ENCODE measurements at places on chromosomes 3 and 15.
A peak's percentile ranks its signal among the peaks of the same experiment; 100 is the strongest.

DNA sequence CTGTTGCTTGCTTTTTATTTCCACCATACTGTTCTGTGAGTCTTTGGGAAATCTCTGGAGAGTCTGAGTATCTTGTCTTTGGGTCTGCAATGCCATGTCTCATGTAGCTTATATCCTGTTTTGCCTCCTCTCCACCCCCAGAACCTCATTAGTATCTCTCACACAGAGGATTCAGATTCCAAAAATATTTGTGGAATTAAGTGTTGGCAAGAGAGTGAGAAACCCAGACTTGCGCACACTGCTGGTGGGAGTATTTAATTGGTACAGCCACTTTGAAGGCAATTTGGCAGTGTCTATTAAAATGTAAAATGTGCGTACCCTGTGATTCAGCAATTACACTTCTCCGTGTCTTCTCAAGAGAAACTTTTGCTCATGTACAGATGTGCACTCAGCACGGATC is 68.6 kb downstream of the ZNF621 start:
- no peak for DNase-seq

DNA sequence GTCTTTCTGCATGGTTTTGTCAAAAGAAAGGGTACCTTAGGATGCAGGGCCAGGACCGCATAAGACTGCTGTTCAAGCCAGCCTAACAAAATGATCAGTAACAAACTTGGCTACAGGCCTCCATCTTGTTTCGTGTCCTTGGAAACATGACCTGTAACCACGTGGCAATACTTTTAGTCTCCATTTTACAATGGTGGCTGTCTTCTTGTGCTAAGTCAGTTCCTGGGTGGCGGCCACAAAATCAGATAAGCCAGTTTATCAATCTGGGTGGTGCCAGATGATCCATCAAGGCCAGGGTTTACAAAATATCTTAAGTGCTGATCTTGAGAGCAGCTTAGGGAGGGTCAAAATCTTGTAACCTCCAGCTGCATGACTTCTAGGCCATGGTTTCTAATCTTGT is 57.1 kb upstream of the GK5 start:
- DNase-seq: no peak

GRCh38 chr3:130857336-130858026 is 36.4 kb upstream of the ATP2C1 start:
- no peak for DNase-seq

DNA sequence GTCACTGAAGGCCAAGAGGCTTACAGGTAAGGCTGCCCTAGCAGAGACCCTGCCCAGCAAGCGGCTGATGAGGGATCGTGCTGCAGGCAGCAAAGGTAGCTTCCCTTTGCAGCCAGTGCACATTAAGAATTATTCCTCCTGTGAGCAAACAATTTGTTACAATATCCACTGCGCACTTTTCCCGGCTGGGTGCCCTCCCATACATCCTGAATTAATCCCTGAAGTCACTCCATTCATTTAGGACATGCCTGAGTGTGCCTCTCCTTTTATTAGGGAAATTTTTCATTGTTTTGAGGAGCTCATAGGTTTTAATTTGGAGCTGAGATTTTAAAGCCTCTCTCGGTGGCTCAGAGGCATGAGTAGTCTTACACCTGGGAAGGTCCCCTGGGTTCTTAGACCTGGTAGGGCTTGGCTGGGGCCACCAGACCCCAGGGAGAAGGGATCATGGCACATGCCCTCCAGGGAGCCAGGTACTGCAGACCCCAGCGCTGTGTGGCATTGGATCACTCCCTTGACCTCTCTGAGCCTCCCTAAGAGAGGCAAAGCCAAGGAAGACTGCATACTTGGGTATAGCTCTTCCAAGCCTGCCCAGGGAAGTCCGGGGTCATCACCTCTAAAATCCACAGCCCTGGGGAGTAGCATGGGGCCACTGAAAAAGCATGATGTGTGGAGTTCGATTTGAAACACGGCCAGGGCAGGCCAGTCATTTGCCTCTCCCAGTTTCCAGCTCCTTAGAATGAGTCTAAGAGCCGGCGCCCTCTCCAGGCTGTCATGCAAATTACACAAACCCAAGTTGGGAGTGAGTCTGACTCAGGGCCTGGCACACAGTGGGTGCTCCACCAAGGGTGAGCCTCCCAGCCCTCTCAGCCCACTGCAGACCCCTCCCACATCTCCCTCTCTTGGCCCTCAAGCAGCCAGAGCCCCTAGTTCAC is 151.9 kb upstream of the LINGO1 start:
- no peak for DNase-seq

DNA sequence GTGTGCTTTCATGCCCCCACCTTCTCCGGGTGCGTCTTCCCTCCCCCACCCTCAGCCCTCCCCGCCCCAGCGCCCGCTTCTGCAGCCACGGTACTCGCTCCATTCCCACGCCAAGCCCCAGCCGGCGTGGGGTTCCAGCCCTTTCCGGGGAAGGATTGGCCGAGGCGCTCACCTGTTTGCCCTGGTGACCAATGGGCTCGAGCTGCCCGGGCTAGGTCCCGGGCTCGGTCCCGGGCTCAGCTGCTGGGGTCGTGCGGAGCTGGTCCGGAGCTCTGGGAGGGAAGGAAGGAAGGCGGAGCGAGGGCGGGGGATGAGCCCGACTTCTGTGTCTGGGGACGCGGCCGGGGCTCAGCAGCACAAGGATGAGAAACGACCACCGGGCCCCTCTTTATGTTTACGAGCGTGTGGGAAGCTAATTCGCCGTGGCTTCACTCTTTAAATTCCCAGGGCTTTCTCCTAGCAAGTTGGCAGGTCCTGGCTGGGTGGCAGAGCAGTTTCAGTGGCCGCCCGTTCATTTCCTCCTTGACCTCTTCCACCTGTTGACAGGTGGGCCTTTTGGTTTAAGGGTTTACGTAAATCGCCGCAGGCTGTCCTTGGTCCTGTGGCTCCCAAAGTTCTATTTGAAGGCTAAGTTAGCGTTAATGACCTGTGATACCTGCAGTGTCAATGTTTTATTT is at the start of gene IGSF10:
TSS of gene IGSF10 (minus strand) at position 288 of the 677 bp plus-strand sequence. CDS start 2,352 bp downstream, outside the sequence.
- no peak for DNase-seq

DNA sequence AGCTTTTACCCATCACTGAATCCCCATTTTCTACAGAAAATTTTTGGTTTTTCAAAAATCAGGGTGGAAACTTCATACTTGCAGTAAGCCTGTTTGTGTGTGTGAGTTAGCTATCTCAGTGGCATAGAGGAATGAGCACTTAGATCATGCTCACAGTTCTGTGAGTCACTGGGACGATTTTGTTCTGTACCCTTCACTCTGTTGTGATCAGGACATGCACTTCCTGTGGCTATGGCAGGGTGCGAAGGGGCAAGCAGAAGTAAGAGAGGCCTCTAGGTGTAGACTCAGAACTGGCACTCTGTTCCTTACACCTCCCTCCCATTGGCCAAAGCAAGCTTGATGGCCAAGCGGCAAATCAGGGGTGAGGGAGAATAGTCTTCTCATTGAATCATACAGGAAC is 11.6 kb downstream of the NIPA2 start:
- DNase-seq: no peak

DNA sequence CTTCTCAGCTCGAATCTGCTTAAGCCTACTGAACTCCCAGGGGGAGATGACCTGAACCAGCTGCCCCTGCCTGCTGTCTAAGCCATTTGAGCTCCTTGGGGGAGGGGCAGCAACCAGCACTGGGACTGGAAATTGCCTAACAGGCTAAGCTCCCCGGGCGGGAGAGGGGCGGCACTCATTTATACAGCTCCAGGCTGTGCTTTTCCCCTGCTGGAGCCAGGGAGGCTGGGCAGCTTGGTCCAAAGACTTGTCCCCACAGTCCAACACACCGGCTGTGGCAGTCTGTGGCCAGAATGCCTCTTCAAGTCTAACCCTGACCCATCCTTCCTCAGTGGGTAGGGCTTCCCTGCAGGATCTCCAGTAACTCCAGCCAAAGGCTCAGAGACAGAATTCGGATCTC is 1241.5 kb downstream of the ROBO2 start:
- DNase-seq: no peak

GRCh38 chr3:66037986-66038369 is 740 bp downstream of the MAGI1 start:
- DNase-seq: no peak

- no peak for DNase-seq
Measured at GRCh38 chr3:58629629-58630028, 36.9 kb downstream of the FAM3D start.

DNA sequence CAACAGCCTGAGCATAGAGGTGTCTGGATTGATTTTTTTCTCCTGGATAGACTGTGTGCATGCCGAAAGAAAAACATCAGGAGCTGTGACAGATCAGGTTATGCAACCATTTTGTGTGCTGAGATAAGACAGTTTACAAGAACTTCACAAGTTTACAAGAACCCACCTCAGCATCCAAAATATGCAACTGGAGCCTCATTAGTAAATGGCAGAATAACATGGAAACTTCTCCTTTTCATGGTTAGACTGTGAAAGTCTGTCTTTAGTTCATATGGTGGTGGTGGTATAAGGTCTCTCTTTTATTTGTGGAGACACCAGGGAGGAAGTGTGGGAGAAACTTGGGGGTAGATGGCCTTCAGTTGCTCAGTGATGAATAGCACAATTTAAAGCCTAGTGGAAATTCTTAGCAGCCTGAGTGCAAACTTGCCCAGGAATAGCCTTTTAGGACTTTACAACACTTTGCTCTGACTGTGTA is 3.7 kb upstream of the ZNF609 start:
- no peak for DNase-seq

- peak; percentile 28 for DNase-seq
Measured at GRCh38 chr15:65400760-65401610, 21.8 kb downstream of the IGDCC4 start.

- no peak for DNase-seq
Measured at GRCh38 chr3:113575206-113575605, 42.9 kb downstream of the SIDT1 start.

GRCh38 chr3:114308830-114309229 is 15.0 kb downstream of the TIGIT start:
- peak; percentile 30 for DNase-seq

GRCh38 chr3:43094381-43094780 is 11.5 kb downstream of the POMGNT2 start:
- no peak for DNase-seq

- DNase-seq: peak; percentile 65
Measured at GRCh38 chr3:63863150-63864007, at the start of the genes ATXN7 and THOC7. TSS of gene ATXN7 (plus strand) at chr3:63863867. CDS start at chr3:63912599, 48,732 bp downstream. TSS of gene THOC7 (minus strand) at chr3:63863805. CDS start at chr3:63863790, 15 bp downstream.

- DNase-seq: no peak
Measured at GRCh38 chr3:68256635-68257223, 602.3 kb upstream of the SUCLG2 start.

DNA sequence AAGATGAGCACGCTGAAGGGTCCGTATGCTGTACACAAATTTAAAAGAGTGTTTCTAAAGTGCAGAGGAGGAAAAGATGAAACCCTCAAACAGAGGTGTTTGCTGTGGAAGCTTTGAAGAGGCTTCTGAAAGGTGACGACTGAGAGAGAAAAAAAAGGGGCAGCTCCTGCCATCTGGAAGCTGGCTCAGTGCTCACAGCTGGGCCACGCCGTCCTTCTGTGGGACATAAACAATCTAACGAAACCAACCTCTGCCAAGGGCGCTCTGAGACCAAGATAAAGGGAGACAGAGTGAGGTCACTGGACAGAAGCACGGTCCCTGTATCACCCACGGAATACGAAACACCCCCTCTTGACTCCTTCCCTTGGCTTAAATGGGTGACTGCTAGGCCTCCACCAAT is 96.3 kb upstream of the SLC6A6 start:
- no peak for DNase-seq

DNA sequence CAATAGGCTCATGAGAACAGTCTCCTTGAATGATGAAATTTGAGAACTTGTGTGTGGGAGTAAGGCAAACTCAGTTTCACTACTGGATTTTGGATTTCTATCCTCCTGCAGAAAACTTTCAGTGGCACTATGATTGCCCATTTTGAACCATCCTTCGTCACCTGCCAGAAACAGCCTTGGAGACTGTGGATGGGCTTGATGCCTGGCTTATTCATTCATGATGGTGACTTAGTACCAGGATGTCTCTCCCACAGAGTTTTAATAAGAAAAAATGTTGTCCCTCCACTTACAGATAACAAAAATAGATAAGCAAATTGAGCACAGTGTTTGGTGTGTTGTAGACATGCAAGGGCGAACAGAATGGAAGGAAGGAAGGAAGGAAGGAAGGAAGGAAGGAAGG is 53.5 kb upstream of the CPNE4 start:
- no peak for DNase-seq

DNA sequence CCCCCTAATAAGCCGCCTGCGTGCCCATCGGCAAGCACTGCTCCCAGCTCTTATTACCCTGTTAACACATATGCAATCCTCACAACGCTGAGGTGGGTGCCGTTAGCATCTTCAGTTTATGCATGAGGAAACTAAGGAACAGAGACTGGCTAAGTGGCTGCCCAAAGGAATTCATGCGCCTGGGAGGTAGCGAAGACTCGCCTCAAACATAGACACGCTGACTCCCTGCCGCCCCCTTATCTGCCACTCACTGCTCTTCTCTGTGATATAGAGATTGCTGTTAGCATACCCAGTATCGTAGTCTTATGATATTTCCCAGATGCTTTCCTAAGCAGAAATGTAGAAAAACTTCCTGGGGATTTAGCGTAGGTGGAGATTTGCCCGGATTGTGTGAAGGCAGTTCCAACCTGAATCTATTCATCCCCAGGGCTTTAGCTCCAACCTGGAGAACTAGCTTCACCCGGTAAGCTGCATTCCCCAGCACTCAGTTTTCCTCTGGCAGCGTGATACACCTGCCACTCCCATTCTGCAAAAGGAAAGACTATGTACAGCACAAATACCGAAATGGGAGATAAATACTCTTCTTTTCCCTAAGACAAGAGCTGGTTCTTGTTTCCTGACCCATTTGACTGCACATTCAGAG is 23.7 kb upstream of the CD47 start:
- DNase-seq: no peak

GRCh38 chr15:39248204-39248603 is 332.7 kb upstream of the THBS1 start:
- DNase-seq: no peak

DNA sequence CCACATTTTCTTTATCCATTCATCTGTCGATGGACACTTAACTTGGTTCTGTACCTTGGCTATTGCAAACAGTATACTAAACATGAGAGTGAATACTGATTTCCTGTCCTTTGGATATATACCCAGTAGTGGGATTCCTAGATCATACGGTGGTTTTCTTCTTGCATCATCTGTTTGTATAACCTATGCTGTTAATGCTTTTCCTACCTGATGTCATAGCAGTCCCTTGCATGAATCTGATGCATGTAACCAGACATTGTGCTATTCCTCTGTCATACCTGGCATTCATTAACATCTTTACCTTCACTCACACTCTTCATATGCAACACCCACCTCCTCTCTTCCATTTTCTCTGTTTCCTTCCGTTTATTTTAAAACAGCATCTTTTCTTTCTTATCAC is 185.2 kb downstream of the KLHL25 start:
- no peak for DNase-seq
